ENCODE measurements at places on chromosomes 1 and 21.

DNA sequence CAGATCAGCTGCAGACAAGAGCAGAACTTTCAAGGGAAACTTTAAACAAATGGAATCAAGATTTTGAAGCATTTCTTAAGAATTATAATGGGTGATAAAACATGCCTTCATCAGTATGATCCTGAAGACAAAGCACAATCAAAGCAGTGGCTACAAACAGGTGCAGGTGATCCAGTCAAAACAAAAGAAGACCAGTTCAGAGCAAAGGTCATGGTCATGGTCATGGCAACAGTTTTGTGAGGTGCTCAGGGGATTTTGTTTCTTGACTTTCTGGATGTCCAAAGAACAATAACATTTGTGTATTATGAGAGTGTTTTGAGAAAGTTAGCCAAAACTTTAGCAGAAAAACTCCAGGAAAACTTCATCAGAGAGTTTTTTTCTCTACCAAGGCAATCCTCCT, 681.7 kb upstream of the PTBP2 start:
- no peak for DNase-seq

GRCh38 chr21:37005548-37006485, 685 bp upstream of the RIPPLY3 start:
- no peak for DNase-seq

GRCh38 chr1:221563476-221563921, 178.4 kb downstream of the DUSP10 start:
- no peak for DNase-seq

- no peak for DNase-seq
Observed at GRCh38 chr21:43869486-43870325, 4.7 kb downstream of the AGPAT3 start.

DNA sequence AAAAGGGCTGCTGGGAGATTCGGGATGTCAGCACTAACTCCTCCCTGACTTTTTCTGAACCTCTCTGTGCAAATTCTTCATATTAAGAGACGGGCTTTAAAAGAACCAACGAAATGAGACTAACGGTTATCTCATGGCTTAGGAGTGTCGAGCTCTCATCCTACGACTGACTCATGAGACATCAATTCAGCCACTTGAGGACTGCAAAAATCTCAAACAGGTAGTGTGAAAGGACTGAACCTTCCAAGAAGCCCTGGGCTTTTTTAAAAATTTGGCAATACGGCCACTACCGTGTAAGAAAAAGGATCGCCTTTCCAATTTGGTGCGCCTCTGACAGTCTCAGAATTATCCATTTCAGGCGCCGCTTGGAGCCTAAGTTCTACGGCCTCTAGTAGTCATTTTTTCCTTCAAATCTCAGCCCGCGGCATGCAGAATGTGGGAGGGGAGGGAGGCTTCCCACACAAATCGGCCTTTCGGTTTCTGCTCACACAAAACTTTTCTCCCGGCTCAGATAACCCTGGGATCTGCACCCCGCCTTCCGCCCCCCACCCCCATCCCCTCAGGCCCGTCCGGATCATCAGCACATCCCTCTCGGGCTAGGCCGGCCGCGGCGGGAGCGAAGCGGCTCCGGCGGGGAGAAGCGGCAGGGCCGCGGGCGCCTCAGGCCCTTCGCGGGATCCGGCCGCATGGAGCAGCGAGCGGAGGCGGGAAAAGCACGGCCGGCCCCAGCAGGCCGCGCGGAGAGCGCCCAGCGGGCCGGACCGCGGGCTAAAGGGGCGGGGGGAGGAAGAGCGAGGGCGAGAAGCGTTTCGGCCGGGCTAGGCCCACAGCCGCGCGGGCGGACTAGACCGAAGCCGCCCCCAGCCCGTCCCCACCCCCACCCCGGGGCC, 618 bp downstream of the HNRNPR start:
- peak; percentile 28 for DNase-seq

DNA sequence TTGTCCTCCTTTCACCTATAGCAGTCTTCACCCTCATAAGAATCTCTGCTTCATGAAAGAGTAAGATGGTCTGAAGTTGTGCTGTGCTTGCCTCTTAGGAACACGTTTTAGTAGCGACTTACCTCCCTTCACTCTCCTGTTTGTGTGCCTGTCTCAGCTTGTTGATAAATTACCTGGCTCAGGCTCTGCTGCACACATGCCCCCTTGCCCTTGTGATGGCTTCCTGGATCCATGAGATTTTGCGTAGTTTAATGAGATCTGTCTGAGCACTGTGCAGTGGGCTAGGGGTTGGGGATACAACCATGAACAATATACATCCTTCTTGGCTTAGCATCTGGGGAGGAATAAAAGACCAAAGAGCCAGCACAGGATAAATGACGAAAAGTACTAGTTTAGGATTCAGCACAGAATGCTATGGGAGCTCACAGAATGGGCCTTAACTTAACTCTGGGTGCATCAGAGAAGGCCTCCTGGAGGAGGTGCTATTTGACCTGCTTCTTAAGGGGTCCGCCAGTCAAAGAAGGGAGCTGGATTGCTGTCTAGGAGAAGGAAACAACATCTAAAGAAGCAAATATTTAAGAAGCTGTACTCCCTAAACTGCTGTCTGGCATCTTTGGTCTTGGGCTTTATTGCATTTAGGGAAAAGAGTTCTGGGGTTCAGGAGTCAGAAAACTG, 175.7 kb upstream of the PLXNA2 start:
- no peak for DNase-seq

GRCh38 chr1:203401199-203401877, 50.4 kb upstream of the FMOD start:
- DNase-seq = no peak
